Activated CD4-positive, CD25-positive, alpha-beta regulatory T cell (primary cell): ENCODE measurements at places on chromosomes 16 and 17.

DNA sequence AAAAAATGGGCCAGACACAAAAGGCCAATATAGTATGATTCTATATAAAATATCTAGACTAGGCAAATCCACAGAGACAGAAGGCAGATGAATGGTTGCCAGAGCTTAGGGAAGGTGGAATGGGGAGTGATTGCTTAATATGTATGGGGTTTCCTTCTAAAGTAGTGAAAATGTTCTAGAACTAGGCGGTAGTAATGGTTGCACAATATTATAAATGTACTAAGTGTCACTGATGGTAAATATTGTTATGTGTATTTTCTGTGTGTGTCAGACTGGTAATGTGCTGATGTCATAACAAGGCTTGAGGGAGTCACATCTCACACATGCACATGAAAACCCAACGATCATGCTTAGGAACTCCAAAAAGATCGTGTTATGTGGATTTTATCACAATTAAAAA lies 106.9 kb upstream of the SIAH1 start:
- no peak for DNase-seq

GRCh38 chr16:79169239-79169638 lies 431.3 kb downstream of the MAF start:
- DNase-seq, result no peak

GRCh38 chr17:49217651-49218413 lies 7.3 kb downstream of the ABI3 start:
- no peak for DNase-seq

GRCh38 chr16:85259115-85259831 lies 147.0 kb upstream of the CIBAR2 start:
- no peak for DNase-seq

GRCh38 chr17:83193336-83194185 lies 114.2 kb downstream of the METRNL start:
- no peak for DNase-seq

DNA sequence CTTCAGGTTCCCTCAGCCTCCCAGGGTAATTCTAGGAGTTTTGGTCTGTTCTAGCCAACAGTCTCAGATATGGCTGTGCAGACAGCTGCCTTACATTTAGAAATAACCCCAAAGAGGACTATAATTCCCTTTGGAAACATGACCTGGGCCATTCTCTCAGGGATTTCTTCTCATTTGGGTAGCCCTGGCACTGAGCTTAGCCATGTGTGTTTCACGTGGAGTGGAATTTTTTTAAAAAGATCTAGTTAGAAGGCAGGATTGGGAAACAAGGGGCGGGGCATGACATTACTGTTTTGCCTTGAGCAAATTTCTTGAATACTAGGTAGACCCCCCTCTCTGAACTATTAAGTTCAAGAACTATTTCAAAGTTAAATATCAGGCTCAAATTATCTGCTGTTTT lies 29.6 kb upstream of the MRC2 start:
- no peak for DNase-seq

- DNase-seq, result no peak
Observed at GRCh38 chr16:48426244-48427141, 41.3 kb upstream of the SIAH1 start.

- DNase-seq, result no peak
Observed at GRCh38 chr17:82390860-82391435, 19.4 kb downstream of the UTS2R start.

DNA sequence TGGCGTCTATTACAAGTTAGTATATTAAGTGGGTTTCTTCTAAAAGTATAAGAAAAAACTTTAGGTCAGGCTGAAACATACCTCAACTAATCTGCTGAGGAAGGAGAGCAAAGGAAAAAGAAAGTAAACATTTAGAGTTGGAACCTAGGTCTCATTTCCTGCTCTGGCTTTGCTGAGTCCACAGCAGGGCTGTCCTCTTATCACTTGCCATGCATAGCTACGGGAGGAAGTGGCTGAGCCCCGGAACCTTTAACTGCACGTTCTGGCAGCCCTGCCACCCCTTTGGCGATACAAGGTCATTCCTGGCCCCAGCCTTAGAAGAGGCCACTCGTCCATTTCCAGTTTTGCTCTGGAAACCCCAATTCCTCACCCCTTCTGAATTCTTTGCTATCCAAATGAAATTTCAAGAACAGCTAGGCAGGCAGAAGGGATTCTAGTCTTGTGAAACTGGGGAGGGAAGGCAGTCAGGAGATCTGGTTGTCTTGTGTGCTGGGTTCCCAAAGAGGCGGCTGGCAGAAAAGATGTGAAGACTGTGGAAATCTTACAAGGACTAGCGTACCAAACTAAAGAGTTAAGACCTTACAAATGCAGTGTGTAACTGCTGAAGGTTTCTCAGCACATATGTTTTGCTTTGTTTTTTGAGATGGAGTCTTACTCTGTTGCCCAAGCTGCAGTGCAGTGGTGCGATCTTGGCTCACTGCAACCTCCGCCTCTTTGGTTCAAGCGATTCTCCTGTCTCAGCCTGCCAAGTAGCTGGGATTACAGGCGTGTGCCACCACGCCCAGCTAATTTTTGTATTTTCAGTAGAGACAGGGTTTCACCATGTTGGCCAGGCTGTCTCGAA lies 19.1 kb downstream of the WIPI1 start:
- DNase-seq, result peak; percentile 18

GRCh38 chr17:79045001-79045729 lies 21.2 kb downstream of the C1QTNF1 start:
- DNase-seq, result no peak

- DNase-seq, result no peak
Observed at GRCh38 chr17:19753051-19753509, 5.0 kb upstream of the ALDH3A1 start.

- DNase-seq, result no peak
Observed at GRCh38 chr17:63406689-63407330, 39.3 kb downstream of the CYB561 start.

DNA sequence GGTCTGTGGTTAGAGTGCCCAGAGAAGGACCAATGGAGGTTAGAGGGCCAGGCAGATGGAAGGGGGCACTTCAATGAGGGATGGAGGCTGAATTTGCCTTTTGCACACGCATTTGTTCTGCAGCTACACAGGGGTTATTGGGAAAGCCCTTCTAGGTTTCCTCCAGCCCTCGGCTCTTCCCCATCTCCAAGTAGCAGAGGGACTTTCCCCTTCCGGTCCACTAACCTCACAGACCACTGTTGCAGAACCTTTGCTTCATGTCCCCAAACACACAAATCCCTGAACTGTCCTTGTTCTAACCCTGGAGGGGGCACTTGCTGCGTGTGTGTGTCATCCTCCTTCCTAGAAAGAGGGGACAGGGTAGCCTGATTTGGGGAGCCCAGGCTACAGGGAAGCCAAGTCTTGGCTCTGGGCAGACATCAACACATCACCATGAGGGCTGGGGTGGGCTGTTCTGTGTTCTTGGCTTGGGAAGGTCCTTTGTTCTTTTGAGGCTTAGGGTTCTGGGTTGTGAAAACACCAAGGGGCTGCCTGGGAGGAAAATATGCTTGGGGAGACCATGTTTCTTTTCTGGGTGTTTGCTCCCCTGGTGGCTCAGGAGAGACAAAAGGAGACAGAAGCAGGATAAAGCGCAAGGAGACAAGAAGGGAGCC lies 7.3 kb upstream of the NR1D1 start:
- no peak for DNase-seq

GRCh38 chr17:79811011-79811867 lies 14.4 kb upstream of the CBX8 start:
- no peak for DNase-seq

DNA sequence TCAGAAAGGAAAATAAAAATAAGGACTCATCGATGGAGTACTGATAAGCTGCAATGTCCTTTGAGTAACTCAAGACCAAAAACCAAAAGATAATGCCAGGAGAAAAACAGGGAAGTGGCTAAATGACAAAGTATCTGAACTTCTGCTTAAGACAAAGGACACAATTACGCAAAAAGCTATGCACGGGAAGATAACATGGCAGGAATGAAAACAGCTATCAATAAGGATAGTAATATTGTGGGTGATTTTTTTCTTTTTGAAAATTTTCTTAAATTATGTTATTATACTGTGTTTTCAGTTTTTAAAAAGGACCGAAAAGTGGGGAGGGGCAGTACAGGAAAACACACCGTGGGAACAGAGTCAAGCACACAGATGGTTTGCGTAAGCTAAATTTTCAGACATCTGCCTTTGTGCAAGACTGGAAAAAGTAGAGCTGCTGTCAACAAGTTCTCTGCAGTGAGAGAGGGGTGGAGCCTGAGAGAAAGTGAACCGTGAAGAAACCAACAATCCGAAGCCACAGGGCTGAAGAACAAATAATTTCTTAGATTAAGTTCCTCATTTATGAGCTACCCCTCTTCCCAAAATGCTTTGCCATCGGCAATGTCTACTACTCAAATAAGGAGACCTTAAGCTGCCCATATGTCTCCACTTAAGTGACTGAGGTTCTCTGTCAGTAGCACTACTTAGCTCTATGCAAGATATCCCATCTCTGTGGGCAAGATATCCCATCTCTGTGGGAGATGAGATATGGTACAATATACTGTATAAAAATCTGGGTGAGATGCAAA lies 99.9 kb upstream of the CORO6 start:
- no peak for DNase-seq

GRCh38 chr16:78655331-78656113 lies 556.1 kb downstream of the WWOX start:
- DNase-seq, result no peak

DNA sequence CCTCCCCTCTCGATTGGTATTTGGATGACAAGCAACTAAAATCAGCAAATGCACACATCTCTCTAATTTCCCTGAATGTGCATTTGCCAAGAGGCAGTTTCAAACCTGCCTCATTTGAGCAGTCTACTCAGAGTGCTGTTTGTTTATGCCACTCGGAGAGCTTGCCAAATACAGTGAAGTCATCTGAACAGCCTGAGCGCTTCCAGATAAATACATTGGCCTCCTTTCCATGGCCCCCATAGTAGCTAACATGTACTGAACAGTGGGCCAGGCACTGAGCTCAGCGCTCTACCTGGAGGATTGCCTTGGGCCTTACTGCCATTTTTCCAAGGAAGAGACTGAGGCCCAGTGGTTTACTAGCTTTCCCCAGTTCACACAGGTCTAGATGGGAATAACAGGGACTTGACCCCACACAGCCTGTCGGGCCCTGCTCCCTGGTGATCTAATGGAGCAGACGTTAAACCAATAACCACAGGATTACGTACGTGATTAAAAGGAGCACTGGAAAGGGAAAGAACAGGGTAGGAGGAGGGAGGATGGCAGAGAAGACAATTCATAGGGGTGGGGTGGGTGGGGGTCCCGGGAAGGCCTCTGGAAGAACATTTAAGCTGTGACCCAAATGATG lies 18.7 kb upstream of the ANKRD40CL start:
- DNase-seq, result no peak

GRCh38 chr17:27408891-27409290 lies 47.4 kb upstream of the KSR1 start:
- no peak for DNase-seq

DNA sequence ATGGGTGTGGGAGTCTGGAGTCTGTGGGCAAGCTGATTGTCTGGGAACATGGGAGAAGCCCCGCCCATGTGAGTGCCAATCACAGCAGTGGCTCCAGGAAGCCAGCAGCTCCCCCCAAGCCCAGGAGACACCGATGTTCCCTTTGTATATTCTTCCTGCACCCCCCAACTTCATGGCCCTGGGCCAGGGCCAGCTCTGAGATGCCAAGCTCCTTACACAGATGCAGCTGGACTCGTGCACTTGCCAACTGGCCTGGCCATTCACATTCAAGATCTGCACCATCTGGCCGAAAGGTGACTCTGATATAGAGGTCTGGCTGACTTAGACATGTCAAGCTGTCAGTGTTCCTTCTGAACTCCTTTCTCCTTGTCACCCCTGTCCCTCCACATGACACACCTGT lies 50.5 kb downstream of the CACNG5 start:
- no peak for DNase-seq

GRCh38 chr16:48538746-48539484 lies 71.1 kb downstream of the N4BP1 start:
- DNase-seq, result no peak

DNA sequence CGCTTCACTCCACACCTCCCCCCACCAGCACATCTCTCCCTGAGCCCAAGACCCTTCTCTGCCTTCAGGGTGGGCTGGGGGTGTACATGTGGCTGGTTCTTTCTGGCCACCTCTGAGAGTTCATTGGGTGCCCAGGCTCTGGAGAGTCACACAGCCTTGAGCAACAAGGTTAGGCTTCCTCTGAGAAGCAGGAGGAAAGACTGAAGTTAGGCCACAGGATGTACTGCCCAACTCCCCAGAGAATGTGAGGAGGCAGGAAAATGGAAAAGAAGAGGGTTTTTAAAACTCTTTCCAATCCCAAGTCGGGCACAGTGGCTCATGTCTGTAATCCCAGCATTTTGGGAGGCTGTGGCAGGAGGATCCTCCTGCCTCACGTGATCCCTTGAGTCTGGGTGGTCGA lies 7.3 kb downstream of the PCGF2 start:
- DNase-seq, result no peak

GRCh38 chr17:82657926-82658325 lies 9.7 kb upstream of the WDR45B start:
- DNase-seq, result no peak
